Hematopoietic multipotent progenitor cell treated with erythropoietin and hydrocortisone succinate and interleukin-3 and kit ligand, for 4 days (in vitro differentiated cells): ENCODE measurements at places on chromosomes 2 and 18.

- no peak for DNase-seq
These were observed 299.7 kb downstream of the DSEL start for GRCh38 chr18:67216846-67217245.

DNA sequence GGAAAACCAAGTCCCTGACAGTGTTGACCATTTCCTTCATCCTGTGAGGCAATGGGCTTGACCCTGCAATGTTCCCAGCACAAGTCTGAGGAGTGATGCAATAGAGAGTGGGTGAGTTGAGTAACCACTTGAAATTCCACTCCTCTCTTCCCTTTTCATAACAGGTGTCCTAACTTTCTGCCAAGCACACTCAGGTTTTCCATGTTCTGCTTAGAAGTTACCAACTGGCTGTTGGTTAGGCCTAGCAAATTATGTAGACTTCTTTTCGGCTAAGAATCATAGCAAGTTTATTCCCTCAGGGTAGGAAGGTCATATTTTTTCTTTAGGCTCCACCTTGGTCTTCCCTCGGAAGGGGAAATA, 11.5 kb downstream of the GNLY start:
- no peak for DNase-seq

- no peak for DNase-seq
These were observed 33.2 kb downstream of the CDH2 start for GRCh38 chr18:28143725-28144124.

DNA sequence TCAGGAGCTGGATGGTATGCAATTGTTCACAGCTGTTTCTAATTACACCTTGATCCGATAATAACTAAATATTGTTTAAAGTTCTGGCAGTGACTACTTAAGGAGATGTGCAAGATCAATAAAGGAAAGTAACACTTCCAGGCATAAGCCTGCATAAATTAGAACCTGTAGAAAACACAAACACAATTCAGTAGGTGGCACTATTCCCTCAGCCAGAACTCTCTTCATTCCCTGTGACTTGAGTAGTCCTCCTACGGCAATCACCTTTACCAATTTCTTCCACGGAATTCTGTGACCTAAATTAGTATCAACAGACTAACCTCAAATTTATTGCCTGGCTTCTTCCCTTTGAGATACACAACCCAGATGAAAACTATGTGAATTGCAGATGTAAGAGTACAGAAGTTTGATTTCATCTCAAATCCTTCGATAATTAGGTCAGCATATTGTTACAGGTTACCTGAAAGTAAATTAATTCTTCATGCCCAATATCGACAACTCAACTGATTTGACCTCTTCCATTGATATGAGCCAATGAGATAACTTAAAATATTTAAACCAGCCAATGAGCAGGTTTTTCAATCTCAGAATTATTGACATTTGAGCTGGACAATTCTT, 137.8 kb downstream of the PID1 start:
- DNase-seq, result peak; percentile 7

GRCh38 chr2:134154246-134154645, 99.6 kb upstream of the MGAT5 start:
- DNase-seq, result peak; percentile 31

- no peak for DNase-seq
These were observed 3.0 kb downstream of the NEURL3 start for GRCh38 chr2:96501886-96502810.

- DNase-seq, result no peak
These were observed 236.3 kb upstream of the ID2 start for GRCh38 chr2:8445580-8445979.

DNA sequence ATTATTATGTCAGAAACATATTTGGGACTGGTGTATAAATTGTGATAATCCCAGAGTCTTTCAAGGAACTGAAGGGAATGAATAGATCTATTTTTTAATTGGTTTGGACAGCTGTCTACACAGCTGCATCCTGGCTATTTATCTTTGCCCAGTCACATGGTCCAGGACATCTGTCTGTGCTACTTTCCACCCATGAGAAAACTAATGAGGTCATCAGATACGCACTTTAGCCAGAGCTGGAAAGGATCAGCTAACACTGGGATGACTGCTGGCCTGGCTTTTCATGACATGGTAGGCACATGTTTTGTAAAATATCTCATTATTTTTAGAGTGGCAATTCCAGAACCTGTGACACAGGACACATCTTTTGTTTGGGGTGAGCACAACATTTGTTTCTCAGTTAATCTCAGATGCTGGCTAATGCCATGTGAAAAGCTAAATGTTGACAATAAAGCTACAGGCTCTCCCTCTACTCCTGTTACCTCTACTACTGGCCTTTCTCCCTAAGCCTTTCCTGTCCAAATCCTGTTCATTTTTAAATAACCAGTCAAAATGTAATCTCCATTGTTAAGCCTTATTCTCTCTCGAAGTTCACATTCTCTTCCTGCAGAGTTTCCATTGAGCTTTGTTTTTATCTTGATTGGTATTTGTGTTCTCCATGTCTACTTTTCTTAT, 500.7 kb downstream of the RIT2 start:
- no peak for DNase-seq

GRCh38 chr2:187702157-187702556, 147.9 kb upstream of the TFPI start:
- DNase-seq, result no peak

DNA sequence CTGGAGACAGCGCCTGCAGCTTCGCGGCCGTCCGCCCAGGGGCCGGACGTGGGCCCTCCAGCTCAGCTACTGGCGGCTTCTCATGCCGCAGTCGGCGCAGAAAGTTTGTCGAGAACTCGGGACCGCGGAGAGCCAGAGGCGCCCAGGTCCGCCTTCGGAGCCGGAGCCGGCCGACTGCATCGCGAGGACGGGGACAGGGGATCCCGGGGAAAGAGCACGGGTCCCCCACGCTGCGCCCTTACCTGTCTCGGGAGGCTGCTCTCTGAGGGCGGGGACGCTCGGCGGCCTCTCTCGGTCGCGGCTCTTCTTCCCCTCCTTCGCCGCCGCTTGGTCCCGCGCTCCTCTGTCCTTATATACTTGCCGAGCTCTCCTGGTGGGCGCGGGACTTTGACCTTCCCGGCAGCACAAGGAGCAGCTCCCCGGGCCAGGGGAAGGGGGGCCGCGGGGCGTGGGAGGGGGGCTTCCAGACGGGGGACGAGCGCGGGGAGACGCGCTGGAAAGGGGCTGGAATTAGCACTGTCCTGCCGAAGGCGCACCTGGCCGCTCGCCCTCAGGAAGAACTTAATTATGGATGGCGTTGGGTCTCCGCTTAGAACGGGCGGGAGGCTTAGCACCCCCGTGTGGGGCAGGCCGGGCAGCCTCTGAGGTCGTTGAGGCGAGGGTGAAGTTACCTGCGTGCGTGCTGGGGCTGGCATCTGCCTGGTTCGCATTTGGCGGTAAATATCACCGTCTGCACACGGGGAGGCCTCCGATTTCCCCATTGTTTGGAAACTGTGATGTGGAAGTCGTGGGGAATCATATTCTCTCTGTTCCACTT, at the start of gene POMC:
Gene POMC, minus strand, starts transcription at position 325 of the 817 bp plus-strand sequence. CDS start 3,808 bp downstream, outside the sequence.
- peak; percentile 65 for DNase-seq

GRCh38 chr2:105934467-105934866, 189.8 kb downstream of the NCK2 start:
- DNase-seq, result no peak

DNA sequence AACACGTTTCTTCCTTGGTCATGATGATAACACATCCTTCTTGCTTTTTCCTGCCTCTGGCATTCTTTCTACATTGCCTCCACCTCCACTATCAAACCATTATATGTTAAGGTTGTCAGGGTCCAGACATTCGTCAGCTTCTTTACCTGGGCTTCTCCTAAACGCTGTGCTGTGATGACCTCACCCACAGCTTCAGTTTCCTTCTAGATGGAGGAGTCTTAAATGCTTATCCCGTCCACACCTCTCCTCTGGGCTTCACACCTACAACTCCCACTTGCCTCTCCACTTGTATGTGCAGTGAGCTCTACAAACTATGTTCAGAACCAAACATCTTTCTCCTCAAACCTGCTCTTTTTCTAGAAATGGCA, 666 bp upstream of the STAT1 start:
- DNase-seq, result no peak

DNA sequence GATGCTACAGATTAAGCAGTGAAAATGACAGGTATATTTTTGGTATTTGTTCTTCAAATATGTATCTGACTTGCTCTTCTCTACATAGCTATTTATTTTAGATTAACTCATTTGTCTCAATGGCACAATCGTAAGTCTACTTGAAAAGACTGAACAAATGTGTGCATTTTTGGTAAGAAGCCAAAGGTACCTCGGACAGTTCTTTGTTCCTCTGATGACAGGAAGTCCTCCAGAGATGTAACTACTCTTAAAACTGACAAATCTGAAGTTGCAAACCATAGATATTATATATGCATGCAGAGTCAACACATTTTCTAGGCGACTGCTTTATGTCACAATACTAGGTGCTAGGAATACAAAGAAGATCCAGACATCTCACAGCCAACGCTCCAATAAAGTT, 36.7 kb downstream of the NDUFAF7 start:
- peak; percentile 8 for DNase-seq

DNA sequence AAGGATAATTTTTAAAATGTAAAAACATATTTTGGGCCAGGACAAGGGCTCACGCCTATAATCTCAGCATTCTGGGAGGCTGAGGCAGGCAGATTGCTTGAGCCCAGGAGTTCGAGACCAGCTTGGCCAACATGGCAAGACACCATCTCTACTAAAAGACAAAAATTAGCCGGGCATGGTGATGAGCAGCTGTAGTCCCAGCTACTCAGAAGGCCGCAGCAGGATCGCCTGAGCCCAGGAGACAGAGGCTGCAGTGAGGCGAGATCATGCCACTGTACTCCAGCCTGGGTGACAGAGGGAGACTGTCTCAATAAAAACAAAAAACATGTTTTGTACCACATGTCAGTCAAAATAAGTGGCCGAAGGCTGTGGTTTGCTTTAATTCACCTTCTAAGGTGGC, 122.5 kb downstream of the HDAC4 start:
- DNase-seq, result no peak

DNA sequence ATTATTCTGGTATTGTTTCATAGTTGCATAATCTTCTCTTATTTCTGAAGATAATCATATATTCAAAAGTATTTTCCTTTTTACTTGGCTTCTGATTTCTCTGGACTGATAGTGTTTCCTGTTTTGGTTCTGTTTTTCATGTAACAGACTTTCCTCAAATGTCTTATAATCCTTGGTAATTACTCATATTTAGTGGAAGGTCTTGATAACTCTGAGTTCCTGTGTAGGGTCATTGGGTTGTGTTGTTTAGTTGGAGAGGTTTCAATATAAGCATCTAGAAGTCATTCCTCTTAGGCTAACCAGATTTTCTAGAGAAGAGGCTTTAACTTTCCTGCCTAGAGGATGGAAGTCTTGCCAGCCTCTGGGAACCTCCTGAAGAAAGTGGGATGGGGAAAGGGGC, 23.8 kb downstream of the MFSD6 start:
- no peak for DNase-seq

DNA sequence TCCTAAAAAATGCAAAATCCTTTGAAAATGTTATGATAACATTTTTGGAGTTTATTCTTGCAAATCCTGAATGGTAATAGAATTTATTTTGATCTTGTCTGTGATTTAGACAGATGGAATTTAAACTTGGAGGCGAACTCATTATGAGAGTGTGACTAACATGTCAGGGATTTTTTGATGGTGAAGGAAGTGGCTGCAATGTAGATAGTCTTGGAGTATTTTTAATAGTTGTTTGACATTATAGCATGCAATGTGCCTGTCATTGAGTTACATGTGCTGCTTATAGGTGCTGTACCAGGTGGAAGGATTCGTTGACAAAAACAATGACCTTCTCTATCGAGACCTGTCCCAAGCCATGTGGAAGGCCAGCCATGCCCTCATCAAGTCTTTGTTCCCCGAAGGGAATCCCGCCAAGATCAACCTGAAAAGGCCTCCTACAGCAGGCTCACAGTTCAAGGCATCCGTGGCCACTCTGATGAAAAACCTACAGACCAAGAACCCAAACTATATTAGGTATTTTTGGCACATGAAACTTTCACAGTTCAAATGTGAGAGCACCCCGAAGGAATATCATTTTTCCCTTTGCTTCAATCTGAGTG, 141.8 kb downstream of the MYO1B start:
- DNase-seq, result no peak

GRCh38 chr2:205806143-205806905, 124.0 kb downstream of the NRP2 start:
- DNase-seq, result no peak

- DNase-seq, result peak; percentile 94
These were observed 66.4 kb upstream of the MSH2 start for GRCh38 chr2:47336259-47337238.

DNA sequence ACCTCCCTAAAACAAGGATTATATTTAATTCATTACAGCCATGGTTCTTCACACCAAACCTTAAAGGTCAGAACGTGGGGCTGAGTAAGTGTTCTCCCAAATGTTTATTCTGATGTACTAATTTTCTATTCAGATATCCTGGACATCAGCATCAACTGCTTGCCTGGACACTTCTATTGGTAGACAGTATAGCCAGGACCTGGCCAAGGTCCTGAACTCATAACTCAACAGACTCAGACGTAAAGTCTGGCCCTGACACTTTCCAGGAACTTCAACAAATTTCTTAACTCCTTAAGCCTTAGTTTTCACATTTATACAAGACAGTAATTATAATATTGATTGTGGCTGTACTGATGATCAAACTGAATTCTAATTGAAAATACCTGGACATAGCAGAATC, 89.1 kb downstream of the AKAIN1 start:
- DNase-seq, result peak; percentile 40

DNA sequence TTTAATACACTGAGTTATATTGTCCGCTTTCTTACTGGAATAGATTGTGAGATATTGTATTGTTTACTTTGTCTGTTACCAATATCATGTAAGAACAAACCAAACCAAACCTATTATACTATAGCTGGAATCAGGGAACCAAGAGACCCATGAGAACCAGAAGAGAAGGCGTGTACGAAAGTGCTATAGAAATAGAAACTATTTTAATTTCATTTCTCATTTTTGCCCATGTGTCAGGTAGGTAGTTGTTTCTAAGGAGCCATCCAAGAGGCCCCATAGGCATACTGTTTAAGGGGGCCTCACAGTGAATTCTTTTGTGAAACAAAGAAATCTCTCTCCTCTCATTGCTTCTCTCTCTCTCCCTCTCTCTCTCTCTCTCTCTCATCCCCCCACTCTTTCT, 363.6 kb downstream of the RNF144A start:
- DNase-seq, result no peak

DNA sequence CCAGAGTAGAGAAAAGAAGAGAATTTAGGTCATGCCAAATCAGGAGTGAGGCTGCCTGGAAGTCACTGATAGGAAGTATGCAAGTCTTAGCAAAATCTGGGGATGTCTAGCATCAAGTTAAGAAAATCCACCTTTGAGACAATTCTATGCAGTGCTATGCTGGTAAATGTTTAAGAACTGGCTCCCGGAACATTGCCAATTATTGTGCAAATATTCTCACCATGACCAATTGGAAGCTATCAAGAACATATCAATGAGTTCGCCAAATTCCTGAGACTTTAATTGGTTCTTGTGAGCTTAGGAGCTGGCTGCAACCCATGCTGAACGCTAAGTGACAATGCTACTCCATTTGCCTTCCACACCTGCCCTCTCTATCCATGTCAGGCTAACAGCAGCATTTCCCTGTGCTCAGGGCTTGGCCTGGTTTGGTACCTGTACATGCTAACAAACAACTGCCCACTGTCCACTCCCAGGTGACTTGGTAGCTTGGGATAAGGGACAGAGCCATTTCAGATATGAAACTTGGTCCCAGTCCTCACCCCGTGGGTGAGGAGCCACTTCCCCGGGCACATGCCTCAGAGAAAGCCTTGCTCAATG, 172.9 kb upstream of the KLHL29 start:
- DNase-seq, result no peak
